ENCODE measurements at places on chromosomes 4 and X.

GRCh38 chrX:39581411-39581810, 516.3 kb downstream of the BCOR start:
- no peak for DNase-seq

- DNase-seq: no peak
These were observed 202.6 kb upstream of the BCOR start for GRCh38 chrX:40300286-40300890.

GRCh38 chr4:6875431-6875831, 34.2 kb upstream of the TBC1D14 start:
- DNase-seq: peak; percentile 44

DNA sequence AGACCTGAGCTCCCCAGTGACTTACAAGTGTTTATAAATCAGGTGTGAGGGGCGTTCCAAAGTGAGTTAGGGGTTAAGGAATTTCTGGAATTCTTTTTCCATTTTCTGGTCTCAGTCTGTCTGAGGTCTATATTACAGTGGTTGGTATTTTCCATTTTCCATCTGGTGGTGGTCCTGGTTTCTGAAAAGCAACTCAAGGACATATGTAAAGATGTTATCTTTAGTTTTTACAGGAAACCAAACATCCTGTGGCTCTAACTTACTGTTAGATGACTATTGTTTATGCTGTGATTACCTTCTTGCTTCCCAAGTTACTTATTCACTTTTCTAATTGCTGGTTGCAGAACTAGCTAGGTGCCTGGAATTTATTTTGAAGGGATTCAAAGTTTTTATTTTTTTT, 53.5 kb upstream of the IL21 start:
- DNase-seq: no peak

DNA sequence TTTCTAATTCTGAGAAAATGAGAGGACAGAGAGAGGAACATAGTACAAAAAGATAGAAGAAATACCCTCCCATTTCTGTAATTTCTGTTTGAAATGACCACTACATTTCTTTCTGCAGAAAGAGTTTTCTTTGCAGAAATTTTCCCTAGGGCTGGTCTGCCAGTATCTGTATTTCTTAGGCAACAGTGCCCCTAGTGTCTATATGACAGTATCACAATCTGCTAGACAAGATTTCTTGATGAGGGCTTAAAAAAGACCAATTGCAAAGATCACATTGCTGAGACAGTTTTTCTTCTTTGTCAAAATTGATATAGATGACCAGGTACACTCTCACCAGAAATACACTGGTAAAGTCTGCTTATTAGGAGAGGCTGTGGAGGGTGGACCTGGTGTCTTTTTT, 81.0 kb upstream of the ZDHHC15 start:
- DNase-seq: peak; percentile 7

GRCh38 chrX:21376636-21377035, 2.4 kb downstream of the CNKSR2 start:
- no peak for DNase-seq

- no peak for DNase-seq
These were observed 135.3 kb upstream of the MAP9 start for GRCh38 chr4:155512046-155512445.

GRCh38 chrX:46694549-46694948, 64.4 kb downstream of the SLC9A7 start:
- no peak for DNase-seq

DNA sequence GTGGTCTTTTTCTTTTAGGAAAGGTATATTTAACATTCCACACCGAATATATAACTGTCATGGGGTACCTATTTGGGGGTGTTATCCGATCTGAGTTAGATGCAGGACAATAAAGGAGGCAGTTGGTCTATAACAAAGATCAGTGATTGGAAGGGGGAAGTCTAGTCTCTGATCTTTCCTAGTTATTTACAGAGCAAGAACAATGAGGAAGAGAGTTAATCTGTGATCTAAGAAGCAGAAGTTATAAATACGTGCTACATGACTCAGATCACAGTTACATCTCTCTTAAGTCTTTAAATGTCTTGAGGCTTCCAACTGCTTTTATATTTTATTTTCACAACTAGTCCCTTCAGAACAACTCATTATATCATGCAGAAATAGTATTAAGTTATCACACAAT, 33.2 kb upstream of the ARMCX4 start:
- DNase-seq: no peak

GRCh38 chrX:67612231-67612630, 68.4 kb downstream of the AR start:
- DNase-seq: no peak

DNA sequence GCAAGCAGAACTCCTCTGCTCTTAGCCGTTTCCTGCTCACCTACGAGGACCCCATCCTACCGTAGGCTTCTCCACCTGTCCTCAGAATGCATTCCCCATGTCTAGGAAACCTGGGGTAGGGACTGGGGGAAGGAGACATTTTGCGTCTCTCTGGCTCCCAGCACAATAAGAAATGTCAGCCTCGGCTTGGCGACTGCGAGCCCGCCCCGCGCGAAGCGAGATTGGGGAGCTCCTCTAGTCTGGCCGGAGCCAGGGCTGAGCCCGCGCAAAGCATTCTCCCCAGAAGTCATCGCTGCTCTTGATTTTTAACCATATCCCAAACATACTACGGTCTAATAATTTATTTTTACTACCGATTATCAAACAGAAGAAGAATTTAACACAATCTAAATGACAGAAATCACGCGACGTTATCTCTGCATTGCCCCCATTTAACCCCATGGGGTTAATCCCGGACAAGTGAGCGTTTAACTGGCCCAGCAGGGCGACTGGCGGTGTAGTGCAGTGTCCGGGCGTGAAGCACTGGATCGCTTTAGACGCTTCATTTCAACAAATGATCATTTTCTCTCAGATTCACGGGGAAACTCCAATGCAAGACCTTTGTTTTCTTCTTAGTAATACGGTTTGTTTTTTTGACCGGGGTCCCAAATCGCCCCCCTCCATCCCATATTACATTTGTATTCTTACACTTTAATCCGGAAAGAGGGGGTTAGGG, 8.0 kb upstream of the PITX2 start:
- no peak for DNase-seq

DNA sequence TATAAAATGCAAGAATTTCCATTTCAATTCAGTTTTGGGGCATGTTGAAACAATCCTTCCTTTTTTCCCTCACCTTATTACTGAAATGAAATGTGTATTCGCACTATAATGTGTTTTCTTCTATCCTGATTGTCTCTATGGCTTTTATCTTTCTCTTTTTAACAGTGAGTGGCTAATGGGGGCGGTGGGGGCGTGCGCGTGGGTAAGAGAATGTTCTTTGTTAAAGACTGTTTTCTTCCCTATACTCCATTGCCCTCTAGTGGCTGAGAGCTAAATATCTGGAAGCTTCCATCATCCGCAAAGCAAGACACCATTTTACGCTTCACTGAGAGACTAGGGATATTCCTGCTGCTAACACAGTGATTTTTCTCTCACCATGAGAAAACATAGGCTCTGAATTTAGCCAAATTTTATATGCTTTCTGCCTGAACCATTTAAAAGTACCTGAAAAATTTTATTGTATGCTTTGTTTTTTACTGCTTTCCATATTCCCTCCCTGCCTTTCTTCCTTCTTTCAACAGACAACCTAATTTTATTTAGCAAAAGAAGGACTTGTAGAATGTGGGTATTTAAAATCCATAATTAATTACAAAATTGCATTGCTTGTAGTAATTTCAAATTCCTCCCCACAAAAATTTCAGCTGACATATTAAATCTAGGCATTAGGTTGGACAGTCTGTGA, 194.0 kb downstream of the GASK1B start:
- peak; percentile 89 for DNase-seq

GRCh38 chrX:38870361-38870895, 69.2 kb downstream of the MID1IP1 start:
- no peak for DNase-seq

GRCh38 chr4:57151481-57151880, 41.3 kb upstream of the IGFBP7 start:
- DNase-seq: no peak

GRCh38 chr4:48296365-48296764, 26.7 kb upstream of the TEC start:
- no peak for DNase-seq

- no peak for DNase-seq
These were observed 89.0 kb upstream of the NMU start for GRCh38 chr4:55725057-55725456.

- no peak for DNase-seq
These were observed 615.6 kb downstream of the CENPC start for GRCh38 chr4:66929748-66930147.

DNA sequence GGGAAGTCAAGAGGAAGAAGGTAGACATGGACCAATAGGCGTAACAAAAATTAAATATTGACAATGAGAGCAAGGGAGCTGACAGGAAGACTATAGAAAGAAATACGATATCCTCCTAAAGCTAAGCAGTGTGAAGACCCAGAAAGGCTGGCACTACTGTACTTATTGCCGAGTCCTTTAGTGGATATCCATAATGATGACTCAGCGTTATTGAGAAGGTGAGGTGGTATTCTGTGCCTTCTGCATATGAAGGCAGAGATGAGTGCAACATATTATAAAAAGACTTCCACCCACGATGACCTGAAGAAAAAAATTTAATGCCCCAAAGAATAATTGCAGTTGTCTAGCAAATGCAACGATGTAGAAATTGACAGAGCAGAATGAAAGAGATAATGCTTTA, 13.0 kb upstream of the MCF2 start:
- DNase-seq: no peak

DNA sequence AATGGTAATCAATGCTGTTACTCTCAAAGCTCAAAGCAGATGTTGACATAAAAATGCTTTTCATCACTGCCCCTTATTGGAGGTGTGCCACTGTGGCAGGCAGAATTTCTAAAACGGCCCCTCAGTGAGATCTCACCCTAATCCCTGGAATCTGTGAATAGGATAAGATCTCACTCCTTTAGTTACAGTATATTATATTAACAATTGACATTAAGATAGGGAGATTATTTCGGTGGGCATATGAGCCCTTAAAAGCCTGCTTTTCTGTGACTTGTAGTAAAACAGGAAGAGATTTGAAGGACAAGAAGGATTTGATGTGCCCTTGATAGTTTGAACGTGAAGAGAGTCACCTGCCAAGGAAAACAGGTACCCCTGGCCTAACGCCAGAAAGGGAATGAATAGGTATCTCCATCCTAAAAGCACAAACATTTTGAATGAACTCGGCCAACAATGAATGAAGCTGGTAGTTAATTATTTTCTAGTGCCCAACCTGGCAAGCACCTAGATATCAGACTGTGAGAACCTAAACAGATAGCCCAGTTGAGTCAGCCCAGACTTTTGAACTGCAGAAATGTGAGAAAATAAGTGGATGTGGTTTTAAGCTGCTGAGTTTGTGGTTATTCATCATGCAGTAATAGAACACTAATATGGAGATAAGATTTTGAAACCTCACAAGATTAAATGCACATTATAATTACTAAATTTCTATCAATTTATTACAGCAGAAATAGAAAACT, 881.6 kb downstream of the PCDH18 start:
- no peak for DNase-seq

DNA sequence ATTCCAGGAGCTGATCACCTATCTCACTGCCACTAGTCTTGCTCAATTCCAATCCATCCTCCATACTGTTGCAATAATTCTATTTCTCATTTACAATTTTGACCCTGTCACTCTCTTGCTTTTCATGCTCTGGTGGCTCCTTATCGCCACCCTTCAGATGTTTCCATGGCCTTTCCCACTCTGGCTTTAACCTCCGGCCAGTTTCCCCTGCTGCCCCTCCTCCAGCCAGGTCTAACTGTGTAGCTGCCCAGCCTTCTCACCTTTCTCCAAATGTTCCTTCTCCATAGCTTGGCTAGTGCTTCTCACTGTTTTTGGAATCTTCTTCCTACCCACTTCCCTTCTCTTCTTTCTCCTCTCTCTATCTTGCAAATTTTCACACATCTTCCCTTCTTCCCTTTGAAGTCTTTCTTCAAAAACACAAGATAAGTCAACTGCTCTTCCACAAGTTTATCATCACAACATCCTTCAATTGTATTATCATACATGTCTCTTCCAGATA, 153.8 kb downstream of the COL25A1 start:
- DNase-seq: no peak

DNA sequence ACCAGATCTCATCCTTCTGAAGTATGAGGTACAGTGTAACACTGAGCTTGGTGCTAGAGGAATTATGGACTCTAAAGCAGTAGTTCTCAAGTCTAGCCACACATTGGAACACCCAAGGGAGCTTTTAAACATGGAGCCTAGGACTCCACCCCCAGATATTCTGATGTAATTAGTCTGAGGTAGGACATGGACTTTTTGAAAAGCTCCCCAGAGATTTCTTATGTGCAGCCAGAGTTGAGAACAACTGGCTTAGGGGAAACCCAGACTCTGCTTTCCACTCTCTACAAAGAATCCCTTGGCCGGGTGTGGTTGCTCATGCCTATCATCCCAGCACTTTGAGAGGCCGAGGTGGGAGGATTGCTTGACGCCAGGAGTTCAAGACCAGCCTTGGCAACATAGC, 11.6 kb upstream of the GDPD2 start:
- DNase-seq: no peak

DNA sequence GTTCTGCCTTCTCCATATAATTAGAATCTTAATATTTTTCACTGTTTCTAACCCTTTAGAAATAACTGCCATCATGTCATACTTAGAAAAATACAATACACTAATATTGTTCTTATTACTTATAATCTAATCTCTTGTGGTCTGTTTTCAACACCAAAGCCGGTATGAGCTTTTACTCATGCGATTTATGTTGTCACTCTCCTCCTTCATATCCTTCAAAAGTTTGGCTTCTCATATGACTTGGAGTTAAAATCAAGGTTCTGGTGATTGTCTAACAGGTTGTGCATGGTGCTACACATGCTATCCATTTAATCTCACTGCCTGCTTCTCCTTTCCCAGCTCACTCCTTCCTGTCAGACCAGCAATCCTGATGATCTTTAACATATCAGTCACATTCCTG, 1392.9 kb downstream of the ARAP2 start:
- DNase-seq: no peak

DNA sequence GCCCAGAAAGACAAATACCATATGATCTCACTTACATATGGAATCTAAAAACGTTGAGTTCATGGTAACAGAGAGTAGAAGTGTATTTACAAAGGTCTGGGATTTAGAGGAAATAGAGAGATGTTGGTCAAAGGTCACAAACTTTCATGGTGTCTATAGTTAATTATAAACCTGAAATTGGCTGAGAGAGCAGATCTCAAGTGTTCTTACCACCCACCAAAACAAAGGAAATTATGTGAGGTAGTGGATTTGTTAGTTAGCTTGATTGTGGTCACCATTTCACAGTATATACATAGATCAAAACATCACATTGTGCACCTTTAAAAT, 186.8 kb downstream of the NWD2 start:
- DNase-seq: no peak

DNA sequence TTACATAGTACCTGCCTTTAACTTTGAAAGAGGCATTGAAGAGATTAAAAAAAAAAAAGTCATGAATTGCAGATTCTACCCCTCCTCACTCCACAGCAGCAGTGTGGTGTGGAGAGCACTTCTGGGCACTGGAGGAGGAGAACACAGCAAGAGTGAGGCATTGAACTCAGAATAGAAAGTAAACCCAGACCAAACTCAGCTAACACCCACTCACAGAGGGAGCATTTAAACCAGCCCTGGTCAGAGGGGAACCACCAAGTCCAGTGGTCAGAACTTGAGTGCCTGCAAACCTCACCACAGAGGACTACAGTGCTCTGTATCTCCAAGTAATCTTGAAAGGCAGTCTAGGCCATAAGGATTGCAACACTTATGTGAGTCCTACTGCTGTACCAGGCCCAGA, 15.6 kb upstream of the UGT2A1 start:
- no peak for DNase-seq

Measured in midbrain (tissue), 1 donor.